ENCODE measurements at places on chromosomes 3 and 15.

GRCh38 chr15:34209421-34210282, at the start of gene KATNBL1:
TSS of gene KATNBL1 (minus strand) at chr15:34210096. CDS start at chr15:34163676, 46,420 bp downstream.
- peak; percentile 99 for DNase-seq

GRCh38 chr3:64686446-64686908, 1.3 kb downstream of the ADAMTS9 start:
- no peak for DNase-seq

DNA sequence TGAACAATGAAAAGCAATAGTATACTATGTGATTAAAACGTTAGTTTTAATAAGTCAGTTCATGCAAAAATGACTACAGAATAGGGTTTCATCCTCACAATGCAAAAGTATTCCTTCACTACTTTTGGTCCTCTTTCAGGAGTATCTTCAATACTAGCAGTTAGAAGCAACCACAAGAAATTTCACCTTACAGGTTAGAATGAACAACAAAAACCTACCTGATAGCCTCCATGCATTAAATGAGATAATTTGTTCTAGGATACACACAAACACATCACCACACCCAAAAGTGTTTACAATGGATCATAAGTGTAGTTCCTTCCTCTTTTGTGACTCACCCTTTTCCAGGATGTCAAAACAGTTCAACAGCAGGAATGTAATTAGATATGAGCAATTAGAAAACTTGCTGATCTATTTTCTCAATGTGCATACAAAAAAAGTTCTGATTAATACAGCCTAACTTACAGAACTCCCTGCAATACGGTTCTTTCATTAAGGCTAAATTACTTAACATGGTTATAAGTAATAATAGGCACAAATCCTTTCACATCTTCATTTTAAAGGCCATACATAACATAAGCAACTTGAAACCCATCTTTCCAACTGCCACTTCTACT, 21.6 kb downstream of the UACA start:
- DNase-seq = no peak

GRCh38 chr15:68023307-68024101, 30.6 kb upstream of the PIAS1 start:
- DNase-seq = no peak

- peak; percentile 57 for DNase-seq
Observed at GRCh38 chr15:67433495-67434099, 87.3 kb upstream of the C15orf61 start.

- no peak for DNase-seq
Observed at GRCh38 chr3:151479452-151479851, 18.6 kb upstream of the IGSF10 start.

DNA sequence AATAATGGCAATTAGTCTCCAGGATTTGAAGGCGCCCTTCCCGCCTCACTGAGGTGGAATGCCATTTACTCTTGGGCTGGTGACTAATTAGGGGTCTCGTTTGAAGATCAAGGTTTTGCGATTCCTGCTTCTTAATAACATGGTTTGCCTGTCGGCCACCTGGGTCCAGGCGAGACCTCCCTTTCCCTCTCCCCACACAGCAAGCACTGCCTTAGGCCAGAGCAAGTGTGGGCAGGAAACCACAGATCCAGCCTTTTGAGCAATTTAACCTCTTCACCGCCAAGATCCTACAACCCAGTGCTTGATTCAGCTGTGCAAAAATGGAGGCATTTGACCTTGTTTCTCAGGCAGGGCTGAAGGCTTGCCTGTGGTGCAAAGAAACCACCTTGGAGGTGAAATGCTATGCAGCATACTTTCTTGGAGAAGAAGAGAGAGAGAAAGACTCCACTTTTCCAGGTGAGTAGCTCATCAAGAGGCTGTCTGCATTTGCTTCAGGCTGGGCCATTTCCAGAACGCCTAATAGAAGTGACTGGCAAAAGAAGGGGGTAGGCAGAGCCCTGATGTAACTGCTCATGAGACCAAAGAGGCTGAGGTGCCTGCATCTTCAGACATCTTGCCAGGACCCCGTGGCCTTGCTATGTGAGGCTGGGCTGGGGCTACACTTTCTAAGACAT, 34.1 kb upstream of the WNT5A start:
- no peak for DNase-seq

GRCh38 chr3:125498630-125499029, 21.4 kb downstream of the SNX4 start:
- DNase-seq = no peak

- DNase-seq = no peak
Observed at GRCh38 chr3:149373235-149374125, 4.0 kb downstream of the TM4SF1 start.

- DNase-seq = no peak
Observed at GRCh38 chr3:134325706-134326105, 48.5 kb downstream of the AMOTL2 start.

- DNase-seq = no peak
Observed at GRCh38 chr3:128193168-128193567, 39.9 kb downstream of the EEFSEC start.

- DNase-seq = no peak
Observed at GRCh38 chr3:59508273-59508672, 458.4 kb upstream of the CFAP20DC start.

GRCh38 chr15:34721802-34722438, 32.9 kb downstream of the GJD2 start:
- DNase-seq = peak; percentile 81

DNA sequence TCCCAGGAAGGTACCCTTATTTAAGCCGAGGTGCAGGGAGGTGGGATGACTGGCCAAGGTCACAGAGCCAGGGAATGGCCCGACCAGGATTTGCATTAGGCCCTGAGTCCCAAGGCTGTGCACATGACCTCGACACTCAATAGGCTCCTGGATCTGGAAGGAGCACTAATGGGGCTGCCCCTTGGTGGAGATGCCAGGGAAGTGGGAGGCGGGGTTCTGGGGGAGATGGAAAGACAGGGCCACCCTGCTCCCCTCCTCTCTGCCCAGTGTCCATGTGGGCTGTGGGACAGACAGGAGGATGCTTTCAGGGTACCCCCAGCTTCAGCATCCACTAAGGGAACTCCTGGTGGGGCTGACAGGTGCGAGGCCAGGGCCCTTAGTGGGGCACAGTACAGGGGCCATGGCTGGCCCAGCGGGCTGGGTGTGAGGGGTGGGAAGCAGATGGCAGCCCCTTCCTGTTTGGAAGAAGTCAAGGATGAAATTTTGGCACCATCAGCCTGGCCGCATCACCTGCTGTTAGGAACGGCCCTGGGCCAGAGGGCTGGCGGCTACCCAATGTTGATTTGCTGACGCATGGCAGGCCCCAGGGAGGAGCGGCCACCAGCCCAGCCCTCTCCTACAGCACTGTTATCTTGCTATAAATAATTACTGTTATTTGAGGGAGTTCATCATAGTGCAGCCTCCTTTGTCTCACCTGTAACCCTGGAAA, 37.3 kb downstream of the ATP2B2 start:
- peak; percentile 61 for DNase-seq

GRCh38 chr3:40930756-40931155, 268.5 kb upstream of the CTNNB1 start:
- no peak for DNase-seq

- no peak for DNase-seq
Observed at GRCh38 chr3:45043728-45044299, 17.7 kb downstream of the CLEC3B start.

GRCh38 chr3:183534249-183534648, 21.3 kb downstream of the KLHL6 start:
- no peak for DNase-seq

GRCh38 chr3:78163379-78163778, 1123.5 kb downstream of the ROBO2 start:
- DNase-seq = no peak

DNA sequence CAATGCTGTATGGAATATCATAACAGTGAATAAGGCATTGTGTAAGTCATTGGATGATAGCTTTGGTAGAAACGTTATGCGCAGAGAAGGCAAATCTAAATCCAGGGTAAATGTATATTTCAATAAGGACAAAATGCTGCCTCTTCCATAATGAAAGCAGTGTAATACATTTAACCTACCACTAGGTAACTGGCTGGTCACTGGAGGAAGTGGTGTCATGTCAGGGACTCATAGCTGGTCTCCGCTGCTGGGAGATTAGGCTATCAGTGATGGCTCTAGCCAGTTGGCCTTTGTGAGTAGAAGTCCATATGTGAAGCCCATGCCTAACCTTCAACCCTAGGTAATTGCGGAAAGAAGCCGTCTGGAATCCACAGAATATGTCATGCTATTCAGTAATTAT, 140.9 kb downstream of the NLGN1 start:
- no peak for DNase-seq

GRCh38 chr3:139120086-139121056, 75.7 kb upstream of the PRR23C start:
- DNase-seq = no peak

GRCh38 chr3:11613851-11614487, 29.7 kb downstream of the VGLL4 start:
- DNase-seq = no peak

GRCh38 chr3:123092243-123092642, 25.4 kb downstream of the PDIA5 start:
- DNase-seq = no peak

DNA sequence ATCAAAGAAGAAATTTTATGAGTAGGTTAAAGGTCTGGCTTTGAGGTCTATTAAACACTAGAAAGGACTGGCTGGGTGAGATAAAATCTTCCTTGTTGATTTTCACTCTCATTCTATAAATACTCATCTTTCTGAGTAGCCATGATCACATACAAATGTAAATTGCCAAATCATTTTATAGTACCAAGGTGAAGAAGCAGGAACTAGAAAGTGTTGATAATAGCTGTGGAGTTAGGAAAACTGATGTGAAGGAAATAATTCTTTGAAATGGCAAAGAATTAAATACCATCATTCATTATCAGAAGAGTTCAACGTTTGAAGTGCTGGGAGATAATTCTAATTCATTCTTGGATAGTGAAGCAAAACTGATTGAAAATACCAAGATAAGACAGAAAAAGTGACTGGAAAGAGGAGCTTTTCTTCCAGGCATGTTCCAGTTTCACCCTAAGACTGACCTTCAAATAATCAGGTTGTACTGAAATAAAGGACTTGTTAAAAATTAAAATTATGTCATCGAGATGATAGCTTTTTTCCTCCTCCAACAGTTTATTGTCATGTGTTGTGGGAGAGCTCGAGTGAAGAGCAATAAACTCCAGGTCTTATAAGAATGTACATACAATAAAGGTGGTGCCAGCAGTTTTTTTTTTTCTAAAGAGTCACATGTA, 17.4 kb downstream of the THBS1 start:
- DNase-seq = no peak

GRCh38 chr3:64454179-64454578, 228.9 kb upstream of the PRICKLE2 start:
- no peak for DNase-seq

- no peak for DNase-seq
Observed at GRCh38 chr15:52804526-52805081, 14.5 kb upstream of the ONECUT1 start.

DNA sequence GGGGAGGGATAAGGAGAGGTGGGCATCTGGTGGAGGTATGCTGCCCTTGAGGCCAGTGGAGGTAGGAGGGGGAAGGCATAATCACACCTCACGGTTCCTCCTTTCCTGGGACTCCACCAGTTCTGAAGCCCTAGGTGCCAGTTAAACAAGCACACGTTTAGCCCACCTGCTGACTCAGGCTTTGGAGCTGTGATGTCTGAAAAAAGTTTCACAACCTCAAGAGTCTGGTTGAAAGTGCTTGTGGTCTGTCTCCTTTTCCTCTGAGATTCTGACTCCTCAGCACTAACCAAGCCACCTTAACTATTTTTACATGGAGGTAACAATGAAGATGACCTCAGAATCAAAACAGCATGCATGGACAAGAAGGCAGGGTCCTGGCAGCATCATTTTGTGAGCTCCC, 23.0 kb downstream of the HPS3 start:
- no peak for DNase-seq

- DNase-seq = no peak
Observed at GRCh38 chr3:156899951-156900350, 73.8 kb downstream of the LEKR1 start.

DNA sequence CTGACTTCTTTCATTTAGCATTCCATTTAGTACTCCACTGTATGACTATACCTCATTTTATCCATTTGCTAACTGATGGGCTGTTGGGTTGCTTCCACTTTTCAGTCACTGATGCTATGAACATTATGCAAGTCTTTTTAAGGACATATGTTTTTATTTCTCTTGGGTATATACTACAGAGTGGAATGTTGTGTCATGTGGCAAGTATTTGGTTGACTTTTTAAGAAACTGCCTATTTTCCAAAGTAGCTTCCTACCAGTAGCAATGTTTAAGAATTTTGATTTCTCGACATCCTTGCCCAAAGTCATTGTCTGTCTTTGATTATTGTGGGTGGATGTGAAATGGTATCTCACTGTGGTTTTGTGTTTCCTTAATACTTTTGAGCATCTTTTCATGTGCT, 110.1 kb upstream of the TPM1 start:
- DNase-seq = no peak

DNA sequence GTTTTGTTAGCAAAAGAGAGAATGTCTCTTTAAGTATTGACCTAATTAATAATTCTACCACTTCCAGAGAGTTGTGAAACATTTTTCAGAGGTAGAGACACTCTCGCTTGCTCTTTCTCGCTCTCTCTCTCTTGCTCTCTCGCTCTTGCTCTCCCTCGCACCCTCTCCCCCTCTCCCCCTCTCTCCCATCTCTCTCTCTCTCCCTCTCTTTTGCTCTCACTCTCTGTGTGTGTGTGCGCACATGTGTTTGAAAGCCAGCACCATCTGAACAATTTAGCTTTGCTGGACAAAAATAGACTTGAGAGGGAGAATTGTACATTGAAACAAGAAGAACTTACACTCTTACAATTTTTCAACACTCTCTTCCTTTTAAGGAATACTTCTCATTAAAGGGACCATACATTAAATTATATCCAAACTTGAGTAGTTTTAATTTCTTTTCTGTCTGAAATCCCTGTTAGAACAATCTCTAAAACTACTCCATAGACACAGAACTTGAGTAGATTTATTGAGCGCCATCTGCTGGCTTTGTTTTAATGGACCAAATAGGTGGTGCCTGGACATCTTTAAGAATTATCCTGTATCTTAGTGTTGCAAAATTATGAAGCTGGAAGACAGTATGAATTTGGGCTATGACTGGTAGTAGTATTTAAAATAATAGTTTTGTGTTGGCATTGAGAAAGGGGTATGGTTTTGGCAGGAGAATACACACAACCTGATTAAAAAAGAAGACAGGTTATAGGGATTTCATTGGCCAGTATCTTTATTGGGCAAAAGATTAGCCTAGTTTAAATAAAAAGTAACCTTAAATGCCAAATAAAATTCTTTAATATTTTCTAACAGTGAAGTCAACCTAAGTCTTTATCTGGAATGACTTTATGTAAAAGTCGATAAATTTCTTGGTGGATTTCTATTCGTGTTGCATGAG, 124.6 kb downstream of the AKAP13 start:
- DNase-seq = peak; percentile 60

DNA sequence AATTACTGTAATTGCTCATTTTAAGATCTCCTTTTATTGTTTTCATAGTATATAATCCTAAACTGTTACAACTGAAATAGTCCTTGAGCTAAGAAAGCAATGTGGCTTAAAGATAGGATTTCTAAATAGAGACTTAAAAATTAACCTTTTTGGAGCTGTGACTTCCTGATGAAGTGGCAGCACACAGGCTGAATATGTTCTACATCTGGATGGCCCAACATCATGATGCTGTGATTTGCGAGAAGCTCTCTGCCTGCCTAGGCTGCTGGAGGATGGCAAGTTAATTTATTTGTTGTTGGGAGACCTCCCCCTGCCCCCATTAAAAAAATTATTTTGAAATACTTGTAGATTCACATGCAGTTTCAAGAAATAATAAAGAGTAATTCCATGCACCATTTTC, 134.5 kb downstream of the IGF1R start:
- no peak for DNase-seq
